ENCODE measurements at places on chromosomes 5 and 9. TPM values are rescaled to one million over a fixed set of nuclear protein-coding genes. Genes with fewer than 3 reads are reported as not detected.

MYORG gene
- total RNA-seq, result 1.3 TPM

DNAH5 gene
- under 0.01 TPM for total RNA-seq

ACOT12 gene
- not detected for total RNA-seq

GABRA1 gene
- total RNA-seq, result not detected

TAS2R1 gene
- total RNA-seq, result not detected

EQTN gene
- not detected for total RNA-seq

DNA sequence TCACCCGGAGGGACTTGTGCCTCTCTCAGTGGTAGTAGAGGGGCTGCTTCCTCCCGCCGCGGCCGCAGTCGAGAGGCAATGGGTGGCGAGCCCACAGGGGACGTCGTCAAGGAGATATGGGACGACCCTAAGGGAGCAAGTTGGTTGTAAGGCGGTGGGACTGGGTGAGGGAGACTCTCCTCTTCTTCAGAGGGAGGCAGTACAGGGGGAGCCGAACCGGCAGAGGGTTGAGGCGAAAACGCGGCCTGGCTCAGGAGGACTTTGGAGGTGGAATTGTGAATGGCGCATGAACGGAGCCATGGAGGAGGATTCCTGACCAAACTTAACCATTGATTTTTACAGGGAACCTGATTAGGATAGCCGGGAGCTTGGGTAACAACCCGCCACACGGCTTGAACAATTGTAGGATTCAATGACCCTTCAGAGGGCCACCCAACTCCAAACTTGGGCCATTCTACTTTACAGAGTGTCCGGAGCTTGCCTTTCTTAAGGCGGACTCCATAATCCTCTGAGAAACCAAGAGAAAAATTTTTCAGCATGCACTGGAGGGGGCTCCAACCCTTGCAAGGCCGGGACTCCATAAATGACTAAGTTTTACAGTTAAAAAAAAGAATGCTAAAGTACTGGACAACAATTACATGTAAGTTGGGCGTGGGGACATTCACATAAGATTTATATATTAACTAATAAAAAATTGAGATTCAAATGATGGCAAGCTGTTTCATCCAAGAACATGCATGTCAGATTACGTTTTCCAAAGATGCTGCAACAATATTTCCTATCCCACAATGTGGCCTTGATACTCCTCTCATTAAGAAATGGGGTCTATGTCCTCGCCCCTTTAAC lies 19.4 kb upstream of the RHOBTB3 start:
- no peak for DNase-seq

DNA sequence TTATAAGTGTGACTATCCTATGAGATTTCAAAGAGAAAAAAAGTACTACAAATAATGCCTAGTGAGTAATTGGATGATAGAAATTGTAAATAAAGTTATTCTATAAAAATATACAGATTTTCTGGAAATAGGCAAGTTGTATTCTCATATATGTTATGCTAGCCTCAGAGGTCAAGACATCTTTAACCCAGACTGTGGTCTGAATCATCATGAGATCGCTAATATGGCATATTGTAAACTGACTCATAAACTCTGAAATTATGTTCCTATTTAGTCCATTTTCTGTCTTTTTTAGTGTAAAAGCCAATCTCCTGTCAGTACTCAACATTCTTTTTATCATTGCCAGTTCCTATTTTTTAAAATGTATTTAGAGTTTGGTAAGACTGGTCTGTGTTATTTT lies 14.2 kb downstream of the LOX start:
- peak; percentile 34 for DNase-seq

DNA sequence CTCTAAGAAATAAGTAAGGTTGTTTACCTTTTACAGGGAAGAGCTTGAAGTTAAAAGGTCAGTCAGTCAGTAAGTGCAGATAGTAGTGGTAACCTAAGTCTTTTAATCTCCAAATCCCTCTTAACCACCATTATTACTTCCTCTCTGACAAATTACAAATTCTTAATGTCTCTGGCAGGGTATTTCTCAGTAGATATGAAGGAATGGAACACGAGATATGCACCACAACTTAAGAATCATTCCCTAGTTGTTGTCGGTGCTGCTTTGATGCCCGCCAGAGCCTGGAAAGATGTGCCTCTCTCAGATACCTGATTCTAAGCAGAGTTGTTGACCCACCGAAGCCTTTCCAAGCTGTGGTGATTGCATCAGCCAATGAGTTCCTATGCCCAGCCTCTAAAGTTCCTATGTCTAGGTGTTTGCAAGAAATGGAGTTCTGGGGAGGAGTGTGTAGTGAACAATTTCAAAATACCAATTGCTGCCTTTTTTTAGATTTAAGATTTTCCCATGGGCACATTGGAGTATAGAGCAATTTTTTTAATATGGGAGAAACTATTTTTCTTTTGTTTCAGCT lies 78.5 kb downstream of the CD180 start:
- DNase-seq, result no peak

- DNase-seq, result no peak
Measured at GRCh38 chr9:22102146-22103053, 93.3 kb upstream of the CDKN2B start.

DNA sequence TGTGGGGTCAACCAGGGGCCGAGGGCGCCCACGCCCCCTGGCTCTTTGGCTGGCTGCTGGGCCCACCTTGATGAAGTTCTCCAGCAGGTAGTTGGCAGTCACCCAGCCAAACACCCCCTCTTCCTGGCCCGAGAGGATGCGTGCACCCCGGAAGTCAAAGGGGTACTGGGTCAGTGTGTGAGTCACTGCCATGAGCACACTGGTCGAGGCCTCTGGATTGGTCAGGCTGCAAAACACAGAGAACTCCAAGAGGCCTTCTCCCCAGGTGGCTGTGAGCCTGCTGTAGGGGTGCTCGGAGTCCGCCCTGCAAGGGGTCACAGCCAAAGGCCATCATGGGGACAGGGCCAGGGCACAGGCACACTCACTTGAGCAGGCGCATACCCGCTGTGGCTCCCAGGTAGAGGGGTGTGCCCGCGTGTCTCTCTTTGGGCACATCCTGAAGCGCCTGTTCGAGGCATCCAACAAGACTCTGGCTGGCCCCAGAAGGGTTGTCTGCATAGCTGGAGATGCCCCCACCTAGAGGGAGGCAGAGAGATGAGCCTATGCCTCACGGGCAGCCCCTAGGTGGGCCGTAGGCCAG lies 2.6 kb downstream of the ENTPD2 start:
- DNase-seq, result no peak

DNA sequence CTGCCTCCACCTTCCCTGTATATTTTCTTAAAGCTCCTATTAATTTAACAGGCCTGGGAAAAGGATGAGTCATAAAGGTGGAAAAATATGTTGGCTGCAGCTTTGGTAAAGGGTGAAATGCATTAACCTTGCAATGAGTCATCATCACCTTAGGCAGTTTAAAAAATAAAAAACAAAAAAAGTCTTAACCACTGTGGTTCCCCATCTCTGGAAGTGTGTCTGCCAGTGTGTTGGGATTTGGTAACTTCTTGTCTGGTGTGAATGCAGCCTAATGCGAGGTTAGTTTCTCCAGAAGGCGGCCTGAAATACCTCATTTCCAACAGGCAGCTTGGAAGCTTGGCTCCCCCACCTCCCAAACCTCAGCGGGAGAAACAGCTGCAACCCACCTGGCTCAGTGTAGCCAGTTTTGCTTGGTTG lies 265.3 kb upstream of the GAS1 start:
- DNase-seq, result no peak

GRCh38 chr5:14595189-14595588 lies 13.6 kb downstream of the OTULINL start:
- no peak for DNase-seq

DNA sequence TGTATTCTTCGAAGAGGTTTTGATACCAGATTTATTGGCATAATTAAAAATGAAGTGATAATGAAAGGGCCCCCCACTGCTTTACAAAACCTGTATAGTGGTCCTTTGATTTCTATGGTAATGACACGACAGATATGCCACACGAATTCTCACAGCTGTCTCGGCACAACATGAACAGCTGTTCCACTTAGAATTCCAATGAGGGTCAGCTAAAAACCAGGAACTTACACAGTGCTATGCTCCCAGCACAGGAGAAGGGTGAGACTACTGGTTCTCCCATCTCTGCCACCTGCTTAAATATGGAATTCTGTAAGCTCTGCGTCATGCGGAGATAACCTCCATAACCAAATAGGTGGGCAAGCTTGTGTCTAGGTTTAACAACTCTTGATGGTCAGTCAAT lies 183.0 kb upstream of the EFNA5 start:
- DNase-seq, result no peak

- DNase-seq, result no peak
Measured at GRCh38 chr5:149348518-149348917, 3.2 kb downstream of the GRPEL2 start.

DNA sequence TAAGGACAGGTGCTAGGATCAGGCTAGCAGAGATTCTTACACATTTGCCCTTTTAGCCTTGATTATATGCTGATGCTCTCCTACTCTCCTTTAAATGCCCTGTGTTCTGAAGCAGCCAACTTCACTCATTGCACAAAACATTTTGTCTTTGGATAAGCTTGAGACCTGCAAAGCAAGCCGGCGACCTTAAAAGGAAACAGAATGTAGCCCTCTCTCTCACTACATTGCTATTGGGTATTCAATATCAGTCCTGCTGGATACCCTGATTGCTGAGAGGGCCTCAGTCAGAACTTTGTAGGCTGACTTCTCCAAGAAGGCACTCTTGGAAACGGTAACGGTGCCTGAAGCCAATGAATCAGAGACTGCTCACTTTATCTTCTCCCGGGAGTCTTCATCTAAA lies 528.9 kb downstream of the DTWD2 start:
- DNase-seq, result no peak

- DNase-seq, result peak; percentile 40
Measured at GRCh38 chr5:39076757-39077728, 2.8 kb upstream of the RICTOR start.

- DNase-seq, result no peak
Measured at GRCh38 chr5:166803058-166803457, 1488.4 kb upstream of the WWC1 start.

DNA sequence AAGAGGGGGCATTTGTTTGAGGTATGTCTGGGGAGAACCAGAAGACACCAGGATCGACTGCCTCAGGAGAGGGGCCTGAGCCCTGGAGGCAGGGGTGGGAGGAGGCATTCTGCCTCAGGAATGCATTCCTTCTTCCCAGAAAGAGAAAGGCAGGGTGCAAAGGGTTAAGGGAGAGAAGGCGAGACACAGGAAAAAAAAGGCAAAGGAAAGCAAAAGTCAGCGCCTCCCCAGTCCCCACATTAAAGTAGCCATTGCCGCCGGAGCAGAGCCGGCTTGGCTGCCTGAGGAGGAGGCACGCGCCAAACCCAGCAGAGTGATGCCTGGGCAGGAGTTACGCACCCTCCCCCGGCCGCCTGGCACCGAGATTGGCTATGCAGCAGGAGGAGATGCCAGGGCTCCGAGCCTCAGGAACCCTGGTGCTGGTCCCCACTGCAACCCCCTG lies 123.8 kb upstream of the PHYKPL start:
- DNase-seq, result no peak

GRCh38 chr5:134226441-134227192 lies 744 bp upstream of the PPP2CA start:
- peak; percentile 38 for DNase-seq

- no peak for DNase-seq
Measured at GRCh38 chr9:81225596-81225995, 463.8 kb downstream of the TLE1 start.

- DNase-seq, result no peak
Measured at GRCh38 chr5:137516251-137516797, 17.2 kb upstream of the SPOCK1 start.

DNA sequence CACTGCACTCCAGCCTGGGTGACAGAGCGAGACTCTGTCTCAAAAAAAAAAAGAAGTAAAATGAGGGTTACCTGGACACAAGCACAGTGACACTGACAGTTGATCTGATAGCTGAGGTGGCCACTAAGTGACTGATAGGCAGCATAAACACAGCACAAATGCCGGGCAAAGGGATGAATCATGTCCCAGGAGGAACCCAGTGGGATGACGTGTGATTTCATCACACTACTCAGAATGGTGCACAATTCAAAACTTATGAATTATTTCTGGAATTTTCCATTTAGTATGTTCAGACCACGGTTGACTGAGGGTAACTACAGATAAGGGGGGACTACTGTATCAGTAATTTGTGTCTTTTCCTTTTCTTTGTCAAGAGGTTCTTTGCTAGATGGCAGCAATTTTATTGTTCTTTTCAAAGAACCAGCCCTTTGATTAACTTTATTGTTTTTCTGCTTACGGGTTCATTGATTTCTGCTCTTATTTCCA lies 34.3 kb upstream of the RNF130 start:
- no peak for DNase-seq

DNA sequence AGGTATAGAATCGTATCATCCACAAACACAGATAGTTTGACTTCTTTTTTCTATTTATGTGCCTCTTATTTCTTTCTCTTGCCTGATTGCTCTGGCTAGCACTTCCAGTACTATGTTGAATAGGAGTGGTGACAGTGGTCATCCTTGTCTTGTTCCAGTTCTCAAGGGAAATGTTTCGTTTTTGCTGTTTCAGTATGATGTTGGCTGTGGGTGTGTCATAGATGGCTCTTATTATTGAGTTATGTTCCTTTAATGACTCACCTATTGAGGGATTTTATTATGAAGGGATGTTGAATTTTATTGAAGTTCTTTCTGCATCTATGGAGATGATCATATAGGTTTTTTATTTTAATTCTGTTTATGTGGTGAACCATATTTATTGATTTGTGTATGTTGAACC lies 70.3 kb downstream of the ENC1 start:
- DNase-seq, result no peak

- DNase-seq, result peak; percentile 36
Measured at GRCh38 chr9:131886826-131887225, 146.9 kb upstream of the RAPGEF1 start.

DNA sequence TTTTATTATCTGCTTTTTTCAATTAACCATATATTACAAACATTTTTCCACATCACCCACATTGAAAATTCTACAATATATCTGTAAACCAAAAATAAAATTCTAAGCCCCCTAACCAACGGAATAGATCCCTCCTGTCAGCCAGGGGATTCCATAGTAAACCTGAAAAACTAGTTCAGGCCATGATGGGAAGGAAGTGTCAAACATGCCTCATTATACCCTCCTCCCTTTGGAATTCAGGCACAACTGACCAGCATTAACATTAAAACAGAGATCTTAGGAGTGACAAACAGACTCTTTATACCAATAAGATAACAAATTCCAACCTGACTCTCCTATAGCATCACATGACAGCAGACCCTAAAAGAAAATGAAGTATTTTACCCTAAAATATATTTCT lies 113.7 kb upstream of the DMRT1 start:
- no peak for DNase-seq

DNA sequence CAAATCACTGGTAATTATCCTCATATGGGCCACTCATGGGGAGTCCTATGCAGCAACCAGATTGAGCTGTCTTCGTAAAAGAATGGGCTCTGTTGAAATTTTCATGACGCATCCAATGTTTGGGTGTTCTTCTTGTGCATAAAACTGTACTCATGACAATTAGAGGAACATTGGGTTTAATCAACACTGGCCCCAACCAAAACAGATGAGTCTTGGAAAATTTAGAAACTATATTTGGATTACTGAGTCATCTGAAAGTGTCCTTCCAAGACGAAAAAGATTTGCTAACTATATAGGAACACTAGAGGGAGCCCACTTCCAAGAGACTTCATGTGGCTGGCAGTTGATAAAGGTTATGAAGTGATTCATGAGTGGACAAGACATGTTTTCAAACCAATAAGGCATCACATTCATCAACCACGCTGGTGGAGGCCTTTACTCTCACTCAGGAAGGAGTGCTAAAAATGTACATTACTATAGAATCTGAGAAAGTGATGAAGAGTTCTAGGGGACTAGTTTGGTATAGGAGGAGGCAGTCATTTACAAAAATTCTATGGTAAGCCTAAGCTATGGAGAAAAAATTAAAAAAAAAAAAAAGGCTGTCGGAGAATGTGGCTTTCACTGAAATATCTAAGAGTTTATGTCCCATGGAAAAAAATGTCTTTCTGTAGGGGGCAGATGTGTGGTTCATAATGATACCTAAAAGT lies 313.5 kb downstream of the PRDM9 start:
- DNase-seq, result peak; percentile 1

Data from fibroblast of the aortic adventitia (primary cell).